Frontal cortex (tissue), 4 donors: ENCODE measurements at places on chromosomes 1 and 21.

DNA sequence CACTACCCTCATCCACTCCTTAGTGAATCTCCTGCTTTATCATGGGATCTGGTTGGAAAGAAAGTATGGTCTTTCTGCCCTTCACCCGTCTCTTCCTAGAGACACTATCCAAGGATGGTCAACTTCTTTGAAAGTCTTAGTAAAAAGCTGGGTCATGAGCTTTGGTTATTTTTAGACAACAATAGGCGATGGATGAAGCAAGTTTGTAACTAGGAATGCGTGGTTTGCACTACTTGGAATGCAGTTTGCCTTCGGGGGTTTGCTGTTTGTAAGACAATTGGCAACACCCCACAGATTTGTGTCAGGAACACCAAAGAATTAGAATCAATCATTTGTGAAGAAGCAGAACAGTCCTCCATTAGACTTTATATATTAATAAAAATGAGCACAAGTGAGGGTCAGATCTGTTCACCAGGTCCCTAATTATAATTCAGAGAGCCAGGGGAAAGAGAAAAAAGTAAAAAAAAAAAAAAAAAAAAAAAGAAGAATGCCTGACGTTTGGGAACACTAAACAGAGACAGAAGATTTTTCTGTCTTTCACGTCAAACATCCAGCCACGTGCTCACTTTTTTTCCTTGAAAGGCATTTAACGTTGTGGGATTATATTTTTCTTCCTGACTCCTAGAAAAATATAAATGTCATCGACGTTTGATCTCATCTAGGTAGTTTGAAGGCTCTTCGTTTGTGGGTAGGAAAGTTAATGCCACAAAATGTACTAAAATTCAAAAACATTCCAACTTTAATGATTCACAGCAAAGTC is 60.7 kb upstream of the BTG3 start:
- DNase-seq, result no peak

- DNase-seq, result no peak
These were observed 1.5 kb downstream of the ENAH start for GRCh38 chr1:225651376-225651871.

DNA sequence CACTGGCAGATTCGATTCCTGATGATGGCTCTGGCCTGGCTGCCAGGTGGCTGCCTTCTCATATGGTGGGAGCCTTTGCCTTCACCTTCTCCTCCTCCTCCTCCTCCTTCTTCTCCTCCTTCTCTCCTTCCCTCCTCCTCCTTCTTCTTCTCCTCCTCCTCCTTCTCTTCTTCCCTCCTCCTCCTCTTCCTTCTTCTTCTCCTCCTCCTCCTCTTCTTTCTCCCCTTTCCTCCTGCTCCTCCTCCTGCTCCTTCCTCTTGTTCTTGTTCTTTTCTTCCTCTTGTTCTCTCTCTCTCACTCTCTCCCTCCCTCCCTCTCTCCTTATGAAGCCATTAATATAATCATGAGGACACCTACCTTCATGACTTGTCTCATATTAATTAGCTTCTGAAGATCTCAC is 278.7 kb downstream of the CAMTA1 start:
- DNase-seq, result no peak

- no peak for DNase-seq
These were observed 449.1 kb upstream of the KAZN start for GRCh38 chr1:14149431-14149830.

DNA sequence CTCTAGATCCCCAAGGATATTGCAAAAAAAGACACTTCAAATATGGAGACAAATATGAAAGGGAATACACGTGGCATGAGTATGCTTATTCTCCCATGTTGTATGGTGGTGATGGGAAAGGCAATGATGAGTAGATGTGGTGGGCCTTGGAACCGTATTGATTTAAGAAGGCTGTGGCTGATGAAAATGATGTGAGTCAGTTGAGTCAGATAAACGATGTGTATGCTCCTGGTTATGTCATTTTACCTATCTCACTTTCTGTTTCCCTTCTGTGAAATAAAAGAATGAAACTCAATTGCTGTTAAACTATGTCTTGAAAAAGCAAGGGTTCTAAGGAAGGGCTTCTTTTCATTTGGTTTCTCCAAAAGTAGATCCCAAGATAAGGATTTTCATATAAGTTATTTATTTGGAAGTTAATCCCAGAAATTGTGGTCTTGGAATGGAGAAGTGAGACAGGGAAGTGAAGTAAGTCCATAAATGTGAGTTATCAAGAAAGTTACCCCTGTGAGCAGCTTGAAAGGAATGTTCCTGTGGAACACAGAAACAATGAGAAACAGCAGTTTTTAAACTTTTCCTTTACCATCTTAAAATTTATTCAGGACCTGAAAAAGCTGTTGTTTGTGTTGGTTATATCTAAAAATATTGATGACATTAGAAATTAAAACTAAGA is 292.0 kb downstream of the DUSP10 start:
- DNase-seq, result no peak

DNA sequence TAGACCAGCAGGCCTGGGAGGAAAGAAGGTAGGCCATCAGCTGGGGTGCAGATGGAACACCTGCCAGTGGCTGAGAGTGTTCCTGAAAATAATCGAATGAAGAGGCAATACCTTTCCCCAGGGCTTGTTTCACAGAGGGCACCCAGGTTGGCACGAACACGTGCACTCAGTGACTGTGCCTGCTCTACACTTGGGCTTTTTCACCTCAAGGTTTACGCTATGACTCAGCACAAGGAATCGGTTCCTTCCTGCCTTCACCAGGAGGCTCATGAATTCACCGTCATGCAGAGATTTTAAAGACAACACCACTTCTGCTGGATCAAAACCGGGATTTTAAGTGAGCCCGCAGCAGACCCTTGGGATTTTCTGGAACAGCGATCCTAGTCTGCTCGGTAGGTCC is 118.5 kb upstream of the ADAR start:
- no peak for DNase-seq

DNA sequence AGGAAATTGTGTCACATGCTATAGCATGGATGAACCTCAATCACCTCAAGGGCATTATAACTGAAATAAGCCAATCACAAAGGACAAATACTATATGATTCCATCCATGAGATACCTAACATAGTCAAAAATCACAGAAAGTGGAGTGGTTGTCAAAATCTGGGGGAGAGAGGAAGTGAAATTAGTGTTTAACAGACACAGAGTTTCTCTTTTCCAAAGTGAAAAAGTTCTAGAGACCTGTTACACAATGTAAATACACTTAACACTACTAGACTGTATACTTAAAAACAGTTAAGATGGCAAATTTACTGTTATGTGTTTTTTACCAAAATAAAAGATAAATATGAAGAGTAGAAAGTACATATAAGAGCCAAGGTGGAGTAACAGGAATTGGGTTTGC is 31.8 kb downstream of the ZNF644 start:
- no peak for DNase-seq

DNA sequence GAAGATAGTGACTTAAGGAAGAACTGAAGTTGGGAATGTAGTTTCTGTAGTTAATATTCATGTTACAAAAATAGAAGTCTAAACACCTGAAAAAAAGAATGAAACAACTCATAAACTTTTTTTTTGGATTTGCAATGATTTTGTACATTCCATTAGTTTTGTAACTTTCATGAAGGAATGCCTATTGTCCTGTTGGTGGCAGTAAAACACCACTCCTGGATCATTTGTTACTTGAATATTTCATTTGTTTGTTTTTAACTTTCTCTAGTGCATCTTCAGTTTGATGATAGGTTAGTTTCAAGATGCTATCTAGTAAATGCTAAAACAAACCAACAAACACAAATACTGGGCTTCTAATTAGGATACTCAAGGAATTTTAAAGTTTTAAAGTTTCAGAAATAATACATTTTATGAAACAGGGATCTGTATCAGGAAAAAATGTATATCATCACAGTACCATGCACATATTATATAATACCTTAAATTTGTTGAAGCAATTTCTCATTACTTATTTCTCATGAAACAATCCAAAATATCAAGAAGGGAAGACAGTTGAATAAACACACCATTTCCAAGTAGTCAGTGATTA is 229.7 kb upstream of the CACYBP start:
- peak; percentile 29 for DNase-seq
